ENCODE measurements at places on chromosomes 16 and 17.

DNA sequence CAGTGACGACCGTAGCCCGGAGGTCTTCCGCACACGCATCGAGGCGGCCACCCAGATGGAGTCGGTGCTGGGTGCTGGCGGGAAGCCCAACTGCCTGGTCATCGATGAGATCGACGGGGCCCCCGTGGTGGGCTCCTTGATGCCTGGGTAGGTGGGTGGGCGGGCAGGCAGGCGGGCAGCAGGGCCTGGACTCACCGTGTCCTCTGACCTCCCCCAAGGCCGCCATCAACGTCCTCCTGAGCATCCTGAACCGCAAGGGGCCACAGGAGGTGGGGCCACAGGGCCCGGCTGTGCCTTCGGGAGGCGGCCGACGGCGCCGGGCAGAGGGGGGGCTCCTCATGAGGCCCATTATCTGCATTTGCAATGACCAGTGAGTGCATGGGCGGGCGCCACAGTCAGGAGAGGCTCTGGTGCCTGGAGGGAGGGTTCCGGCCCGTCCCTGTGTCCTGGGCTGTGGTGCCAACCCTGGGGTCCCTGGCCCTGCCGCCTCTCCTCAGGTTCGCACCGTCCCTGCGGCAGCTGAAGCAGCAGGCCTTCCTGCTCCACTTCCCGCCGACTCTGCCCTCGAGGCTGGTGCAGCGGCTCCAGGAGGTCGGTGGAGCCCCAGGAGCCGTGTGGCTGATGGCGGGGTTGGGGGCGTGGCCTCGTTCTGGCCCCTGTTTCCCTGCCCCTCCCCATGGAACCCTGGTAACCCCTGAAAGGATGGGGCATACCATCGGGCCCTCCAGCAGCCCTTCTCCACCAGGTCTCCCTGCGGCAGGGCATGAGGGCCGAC is 4.0 kb downstream of the CHTF18 start:
- no peak overlapping the region for H3K27ac ChIP-seq
- DNase-seq: no peak
- H3K36me3 ChIP-seq: no peaks in the 10 kb centered on the region
- no peaks in the 10 kb centered on the region for H3K27me3 ChIP-seq

DNA sequence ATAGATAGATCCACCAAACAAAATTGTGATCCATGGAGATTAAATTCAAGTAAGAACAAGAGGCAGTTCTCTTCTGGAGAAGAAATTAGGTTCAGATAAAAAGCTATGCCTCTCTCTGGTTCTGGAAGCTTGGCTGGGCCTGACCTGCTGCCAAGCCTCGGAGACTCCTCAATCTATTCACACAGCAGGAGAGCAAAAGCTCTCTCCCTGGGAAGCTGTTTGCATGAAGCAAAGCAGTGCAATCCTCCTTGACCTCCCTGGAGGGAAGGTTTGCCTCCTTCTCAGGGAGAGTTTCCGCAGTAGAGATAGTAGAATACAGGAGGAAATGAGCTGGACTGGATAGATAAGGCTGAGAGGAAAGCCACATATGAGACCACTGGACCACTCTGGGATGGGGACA is 78.1 kb upstream of the GNAO1 start:
- no peaks in the 10 kb centered on the region for H3K27me3 ChIP-seq
- no peak overlapping the region for H3K4me3 ChIP-seq
- no peaks in the 10 kb centered on the region for H3K4me1 ChIP-seq
- DNase-seq: no peak

DNA sequence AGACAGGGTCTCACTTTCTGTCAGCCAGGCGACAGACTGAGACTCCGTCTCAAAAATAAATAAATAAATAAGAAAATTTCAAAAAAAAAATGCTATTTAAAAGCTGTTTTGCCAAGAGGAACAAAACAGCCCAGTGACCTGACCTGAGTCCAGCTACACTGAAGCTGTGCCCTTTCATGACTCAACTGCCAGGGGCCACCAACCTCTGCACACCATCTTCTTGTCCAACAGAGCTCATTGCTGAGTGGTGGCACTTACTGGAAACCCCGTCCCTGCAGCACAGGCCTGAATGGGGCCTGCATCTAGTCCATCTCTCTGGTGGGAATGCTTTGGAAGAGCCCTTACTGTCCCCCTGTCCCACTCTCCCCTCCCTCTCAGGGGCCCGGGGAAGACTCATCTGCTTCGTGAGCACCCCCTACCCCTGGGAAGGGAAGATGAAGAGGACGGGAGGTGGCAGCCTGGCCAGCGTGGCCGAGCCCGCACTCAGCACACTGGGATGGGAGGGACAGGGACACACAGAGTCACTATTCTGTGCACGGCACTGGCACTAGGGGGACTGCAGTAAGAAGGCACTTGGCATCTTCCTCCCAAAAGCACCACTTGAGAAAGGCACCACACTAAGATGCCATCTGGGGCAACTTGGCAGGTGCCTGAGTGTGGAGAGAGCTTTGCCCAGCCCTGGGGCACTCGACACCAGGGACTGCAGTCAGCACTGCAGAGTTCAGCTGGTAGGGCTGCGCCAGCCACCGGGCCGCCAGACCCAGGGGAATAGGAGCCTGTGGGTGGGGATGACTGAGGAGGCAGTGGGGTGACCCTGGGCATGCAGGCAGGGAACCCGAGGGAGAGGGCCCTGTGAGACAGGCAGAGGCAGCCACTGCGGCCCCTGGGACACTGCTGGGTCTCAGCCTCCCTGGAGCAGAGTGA is 13.5 kb downstream of the FBXO31 start:
- no peaks in the 10 kb centered on the region for H3K36me3 ChIP-seq
- H3K4me1 ChIP-seq: no peaks in the 10 kb centered on the region
- H3K27ac ChIP-seq: peak overlapping the region; percentile 33
- DNase-seq: no peak

- H3K4me1 ChIP-seq: no peaks in the 10 kb centered on the region
- DNase-seq: no peak
- no peak overlapping the region for H3K27ac ChIP-seq
- no peak overlapping the region for H3K4me3 ChIP-seq
- H3K36me3 ChIP-seq: no peaks in the 10 kb centered on the region
Observed at GRCh38 chr17:38779965-38780752, 19.2 kb downstream of the PIP4K2B start.

DNA sequence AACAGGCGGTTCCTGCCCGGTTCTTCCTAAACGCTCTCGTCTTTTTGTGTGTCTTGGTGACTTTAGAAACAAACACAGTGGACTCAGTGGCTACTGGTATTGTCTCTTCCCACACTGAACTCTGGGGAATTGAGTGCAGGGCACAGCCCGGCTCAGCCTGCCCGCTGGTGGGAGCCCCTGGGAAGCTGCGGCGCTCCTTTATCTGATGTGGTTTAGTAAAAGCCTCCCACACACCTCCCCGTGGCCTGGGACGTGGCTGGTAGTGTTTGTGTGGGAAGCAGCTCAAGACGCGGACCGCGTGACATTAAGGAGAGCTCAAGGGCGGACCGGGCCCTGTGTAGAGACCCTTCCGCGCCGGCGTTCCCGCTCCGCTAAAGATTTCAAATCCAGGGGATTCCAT is 55.4 kb upstream of the PVALEF start:
- no peaks in the 10 kb centered on the region for H3K27me3 ChIP-seq
- no peak for DNase-seq
- H3K4me3 ChIP-seq: no peak overlapping the region
- H3K36me3 ChIP-seq: no peaks in the 10 kb centered on the region
- no peak overlapping the region for H3K27ac ChIP-seq
- H3K4me1 ChIP-seq: no peaks in the 10 kb centered on the region

DNA sequence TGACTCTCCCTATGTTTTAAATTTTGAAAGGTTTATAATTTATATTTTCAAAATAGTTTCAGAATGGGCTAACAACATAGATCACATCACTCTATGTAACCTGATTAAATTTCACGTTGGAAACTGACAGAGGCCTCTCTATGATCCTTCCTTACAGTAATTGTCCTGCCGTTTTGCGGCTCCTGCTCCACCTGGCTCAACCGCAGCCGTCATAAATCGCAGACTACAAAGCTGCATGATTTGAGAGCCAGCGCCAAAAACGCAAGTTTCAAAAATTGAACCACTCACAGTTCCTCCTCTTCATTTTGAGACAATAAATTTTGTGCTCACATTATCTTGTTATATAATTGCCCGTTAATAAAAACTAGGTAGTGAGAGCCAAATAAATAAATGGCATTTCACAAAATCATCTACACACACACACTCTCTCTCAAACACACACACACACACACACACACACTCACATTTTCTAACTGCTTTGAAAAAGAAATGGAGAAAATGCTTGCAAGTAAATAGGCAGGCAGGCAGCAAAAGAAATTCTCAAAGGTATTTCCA is 263.1 kb upstream of the PSMD7 start:
- DNase-seq: no peak
- no peaks in the 10 kb centered on the region for H3K36me3 ChIP-seq
- H3K4me1 ChIP-seq: no peaks in the 10 kb centered on the region
- no peak overlapping the region for H3K4me3 ChIP-seq

Measured in uterus (tissue), 4 donors.